ENCODE measurements at places on chromosomes 12 and 14. TPM values are rescaled to one million over a fixed set of nuclear protein-coding genes. Genes with fewer than 3 reads are reported as not detected.

- no peak for DNase-seq
Observed at GRCh38 chr12:119201789-119202543, 23.2 kb downstream of the HSPB8 start.

GRCh38 chr12:41564816-41565215, 376.7 kb downstream of the PDZRN4 start:
- DNase-seq, result no peak

DNA sequence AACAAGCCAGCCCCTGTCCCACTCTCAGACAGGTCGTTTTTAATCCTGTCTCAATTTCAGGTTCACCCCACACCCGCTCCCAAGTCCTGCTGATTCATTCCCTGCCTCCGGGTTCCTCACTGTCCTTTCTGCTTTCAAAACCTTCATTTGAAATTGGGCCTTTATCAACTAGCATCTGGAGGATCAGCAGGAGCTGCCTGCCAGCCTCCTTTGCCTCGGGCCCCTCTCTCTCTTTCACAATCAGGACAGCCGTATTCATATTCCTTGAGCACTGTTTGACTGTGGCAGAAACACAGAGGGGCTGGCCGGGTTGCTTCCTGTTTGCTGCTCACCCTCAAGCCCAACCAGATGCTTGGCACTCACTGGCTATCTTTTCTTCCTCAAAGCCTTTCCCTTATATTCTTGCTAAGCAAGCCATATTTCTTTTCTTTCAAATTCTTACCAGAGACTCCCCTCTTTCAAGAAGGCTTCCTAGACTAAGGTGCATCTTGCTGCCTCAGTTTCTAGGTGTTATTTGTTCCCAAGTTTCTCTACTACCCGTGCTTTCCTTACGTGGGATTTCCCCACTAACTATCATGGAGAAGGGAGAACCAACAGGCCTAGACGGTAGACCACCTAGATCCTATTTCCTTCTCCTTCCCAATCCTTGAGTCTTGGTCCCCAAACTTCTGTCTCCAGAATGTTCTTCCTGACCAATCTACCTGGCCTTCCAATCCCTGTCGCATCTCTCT, 3.0 kb downstream of the GALNT6 start:
- peak; percentile 54 for DNase-seq

- no peak for DNase-seq
Observed at GRCh38 chr12:20808521-20808920, 2.0 kb upstream of the SLCO1B3 start.

- no peak for DNase-seq
Observed at GRCh38 chr14:59450716-59451115, 14.5 kb downstream of the GPR135 start.

- peak; percentile 88 for DNase-seq
Observed at GRCh38 chr12:48957141-48958048, at the start of gene ARF3. TSS of gene ARF3 (minus strand) at chr12:48957487. CDS start at chr12:48941095, 16,392 bp downstream.

DNA sequence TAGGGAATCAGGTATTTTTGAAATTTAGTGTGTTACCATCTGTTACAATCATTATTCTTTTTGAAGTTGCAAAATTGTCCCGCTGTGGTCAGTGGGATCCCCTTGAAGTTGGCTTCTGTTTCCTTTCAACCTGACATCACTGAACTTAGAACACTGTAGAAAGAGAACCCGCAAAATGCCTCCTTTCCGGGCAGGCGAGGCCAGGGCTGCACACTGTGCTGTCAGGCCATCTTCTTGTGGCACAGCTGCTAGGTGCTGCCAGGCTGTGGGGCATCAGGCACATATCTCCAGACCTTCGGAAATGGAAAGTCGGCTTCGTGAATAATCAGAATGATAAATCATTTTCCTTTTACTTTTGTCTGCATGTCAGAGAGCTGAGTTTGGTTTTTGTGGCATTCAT, 103.5 kb downstream of the GLT1D1 start:
- no peak for DNase-seq

- DNase-seq, result peak; percentile 5
Observed at GRCh38 chr12:69007855-69008351, 74.9 kb upstream of the CPM start.

GRCh38 chr12:79406993-79407392, 283.8 kb downstream of the PAWR start:
- no peak for DNase-seq

DNA sequence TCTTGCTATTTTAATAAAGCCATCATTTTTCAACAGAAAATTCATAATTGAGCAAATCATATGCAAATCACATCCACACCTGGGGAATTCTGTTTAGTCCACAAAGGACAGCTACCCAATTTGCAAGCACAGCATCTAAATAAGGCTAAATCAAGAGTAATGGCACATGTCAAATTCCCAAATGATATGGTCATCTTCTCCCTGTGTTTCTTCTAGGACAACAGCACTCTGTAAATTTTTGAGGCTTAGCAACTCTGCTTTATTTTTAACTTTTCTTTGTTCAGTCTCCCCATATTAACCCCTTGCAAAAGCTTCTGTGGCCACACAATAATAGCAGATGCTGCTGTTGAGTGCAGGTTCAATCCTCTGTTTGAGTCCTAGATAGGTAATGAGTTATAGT, 155.6 kb upstream of the DAAM1 start:
- no peak for DNase-seq

DNA sequence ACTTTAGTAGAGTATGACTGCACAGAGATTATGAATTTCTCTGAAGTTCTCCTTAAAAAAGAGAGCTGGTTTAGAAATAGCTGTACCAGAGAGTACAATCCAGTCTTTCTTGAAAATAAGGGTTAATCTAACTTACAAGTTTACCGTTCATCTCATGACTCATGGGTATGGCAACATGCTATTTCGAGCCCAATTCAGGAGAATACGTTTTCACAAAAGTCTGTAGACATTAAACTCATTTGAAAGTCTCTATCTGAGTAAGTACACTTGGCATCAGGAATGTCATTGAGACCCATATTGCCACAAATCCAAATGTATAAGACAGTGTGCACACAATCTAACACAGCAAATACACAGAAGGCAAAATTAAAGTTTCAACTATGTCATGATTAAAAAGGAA, 160.5 kb downstream of the PIK3C2G start:
- no peak for DNase-seq

DNA sequence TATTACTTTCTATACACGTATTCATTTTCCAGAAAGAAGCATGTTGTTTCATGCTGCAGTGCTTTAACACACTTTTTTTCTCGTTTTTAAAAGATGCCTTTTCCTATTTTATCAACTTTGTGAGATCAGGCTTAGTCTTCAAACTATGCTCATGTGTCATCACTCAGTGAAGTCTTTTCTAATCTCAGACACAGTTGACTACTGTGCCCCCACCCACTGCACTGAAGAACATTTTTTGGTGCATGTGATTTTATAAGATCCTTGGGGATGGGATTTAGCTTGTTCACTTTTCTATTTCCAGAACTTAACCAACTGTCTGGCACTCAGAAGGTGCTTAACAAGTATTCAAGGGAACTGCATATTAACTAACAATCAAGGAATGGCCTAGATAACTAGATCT, 85.5 kb downstream of the CDK17 start:
- no peak for DNase-seq

DNA sequence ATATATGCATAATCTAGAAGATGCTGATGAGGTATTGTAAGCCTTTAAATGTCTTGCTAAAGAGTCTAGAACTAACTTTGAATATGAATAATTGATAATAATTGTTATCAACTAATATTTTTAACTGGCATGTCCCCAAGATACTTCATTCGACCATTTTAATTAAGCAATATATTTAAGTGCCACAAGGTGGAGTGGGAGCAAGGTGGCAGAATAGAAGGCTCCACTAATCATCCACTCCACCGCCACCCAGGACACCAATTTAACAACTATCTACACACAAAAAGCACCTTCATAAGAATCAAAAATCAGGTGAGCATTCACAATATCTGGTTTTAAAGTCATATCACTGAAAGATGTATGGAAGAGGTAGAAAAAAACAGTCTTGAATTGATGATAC, 409.6 kb downstream of the SEC23A start:
- no peak for DNase-seq

DNA sequence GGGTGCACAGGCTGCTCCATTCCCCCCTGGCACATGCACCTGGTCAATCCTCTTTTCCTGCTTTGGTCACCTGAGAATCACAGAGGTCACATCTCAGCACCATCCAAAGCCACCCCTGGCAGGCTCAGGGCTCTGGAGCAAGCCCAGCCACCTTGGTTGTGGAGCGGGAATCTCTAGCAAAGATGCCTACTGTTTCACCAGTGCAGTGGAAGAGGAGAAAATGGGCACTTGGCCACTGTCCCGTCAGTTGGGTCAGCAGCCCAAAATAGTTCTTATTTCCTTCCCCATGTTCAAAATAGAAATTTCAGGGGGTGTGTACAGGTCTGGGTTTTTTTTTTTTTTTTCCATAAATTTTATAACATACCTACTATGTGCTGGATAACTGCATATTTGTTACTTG, 18.3 kb downstream of the RTL1 start:
- no peak for DNase-seq

SIX1 gene
- 0.36 TPM for polyA plus RNA-seq

RERGL gene
- polyA plus RNA-seq, result 0.20 TPM

LRP1 gene
- polyA plus RNA-seq, result 11.3 TPM

OAS1 gene
- polyA plus RNA-seq, result 5.8 TPM

FOXN4 gene
- polyA plus RNA-seq, result not detected

CCDC184 gene
- polyA plus RNA-seq, result 0.25 TPM

RPS26 gene
- polyA plus RNA-seq, result 2,291 TPM

KLRB1 gene
- polyA plus RNA-seq, result not detected

TRIAP1 gene
- 42.7 TPM for polyA plus RNA-seq

C12orf60 gene
- 1.1 TPM for polyA plus RNA-seq

CCDC175 gene
- polyA plus RNA-seq, result not detected

PTPRB gene
- 0.22 TPM for polyA plus RNA-seq

Data from mammary epithelial cell (primary cell).